Activated T-helper 9 cell treated with anti-CD3 and anti-CD28 coated beads, Interleukin-2, amount 50 U/mL, for 16 hours (primary cell): ENCODE measurements at places on chromosomes 16 and 17.

DNA sequence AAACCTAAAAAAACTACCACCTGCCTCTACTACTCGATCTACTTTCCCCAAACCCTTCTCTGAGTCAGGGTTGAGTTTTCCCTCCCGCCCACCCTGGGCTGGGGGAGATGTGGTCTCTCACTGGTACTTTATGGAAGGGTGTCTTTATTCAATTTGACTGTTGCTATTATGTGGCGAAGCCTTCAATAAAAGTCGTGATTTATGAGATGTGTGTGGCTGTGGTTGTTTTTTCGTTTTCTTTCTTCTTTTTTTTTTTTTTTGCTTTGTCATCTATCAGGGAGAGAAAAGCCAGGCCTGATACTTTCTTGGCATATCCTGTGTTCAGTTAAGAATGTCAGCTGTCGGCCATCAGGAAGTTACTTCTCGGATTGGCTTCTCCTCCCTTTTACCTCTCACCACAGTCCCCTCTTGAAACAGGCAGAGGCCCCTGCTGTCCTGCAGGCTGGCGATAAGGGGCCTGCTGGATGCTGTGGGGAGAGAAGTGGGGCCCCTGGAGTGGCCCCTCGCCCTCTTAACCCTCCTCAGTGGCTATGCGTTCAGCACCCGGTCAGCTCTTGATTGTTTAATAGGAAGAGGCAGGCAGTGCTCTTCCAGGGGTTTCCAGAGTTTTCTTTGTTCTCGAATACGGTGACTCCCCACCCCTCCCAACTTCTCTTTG, 123.0 kb downstream of the MSI2 start:
- DNase-seq: no peak

DNA sequence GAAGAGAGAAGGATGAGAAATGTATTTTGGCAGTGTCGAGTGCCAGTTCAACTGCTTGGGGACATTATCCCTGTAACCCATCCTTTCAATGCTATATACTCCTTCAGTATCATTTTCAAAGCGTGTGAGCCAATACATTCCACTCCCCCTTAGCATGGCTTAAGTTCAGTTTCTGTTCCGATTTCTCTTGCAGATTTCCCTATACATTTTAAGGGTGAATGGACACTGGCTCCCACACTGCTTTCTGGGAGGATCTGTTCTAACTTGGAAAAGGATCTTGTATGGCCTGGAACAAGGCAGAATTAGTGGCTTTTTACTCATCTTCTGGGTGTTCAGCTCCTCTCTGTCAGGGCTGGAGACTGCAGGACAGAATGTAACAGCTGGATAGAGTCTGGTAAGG, 333.8 kb downstream of the HAPSTR1 start:
- no peak for DNase-seq

GRCh38 chr17:78387977-78388941, 9.8 kb downstream of the PGS1 start:
- no peak for DNase-seq

GRCh38 chr17:79837888-79838521, 1.2 kb downstream of the CBX4 start:
- DNase-seq: no peak

- DNase-seq: no peak
Observed at GRCh38 chr17:48787828-48788227, 29.2 kb downstream of the TTLL6 start.

- DNase-seq: no peak
Observed at GRCh38 chr17:62119373-62119772, 54.3 kb upstream of the MED13 start.

DNA sequence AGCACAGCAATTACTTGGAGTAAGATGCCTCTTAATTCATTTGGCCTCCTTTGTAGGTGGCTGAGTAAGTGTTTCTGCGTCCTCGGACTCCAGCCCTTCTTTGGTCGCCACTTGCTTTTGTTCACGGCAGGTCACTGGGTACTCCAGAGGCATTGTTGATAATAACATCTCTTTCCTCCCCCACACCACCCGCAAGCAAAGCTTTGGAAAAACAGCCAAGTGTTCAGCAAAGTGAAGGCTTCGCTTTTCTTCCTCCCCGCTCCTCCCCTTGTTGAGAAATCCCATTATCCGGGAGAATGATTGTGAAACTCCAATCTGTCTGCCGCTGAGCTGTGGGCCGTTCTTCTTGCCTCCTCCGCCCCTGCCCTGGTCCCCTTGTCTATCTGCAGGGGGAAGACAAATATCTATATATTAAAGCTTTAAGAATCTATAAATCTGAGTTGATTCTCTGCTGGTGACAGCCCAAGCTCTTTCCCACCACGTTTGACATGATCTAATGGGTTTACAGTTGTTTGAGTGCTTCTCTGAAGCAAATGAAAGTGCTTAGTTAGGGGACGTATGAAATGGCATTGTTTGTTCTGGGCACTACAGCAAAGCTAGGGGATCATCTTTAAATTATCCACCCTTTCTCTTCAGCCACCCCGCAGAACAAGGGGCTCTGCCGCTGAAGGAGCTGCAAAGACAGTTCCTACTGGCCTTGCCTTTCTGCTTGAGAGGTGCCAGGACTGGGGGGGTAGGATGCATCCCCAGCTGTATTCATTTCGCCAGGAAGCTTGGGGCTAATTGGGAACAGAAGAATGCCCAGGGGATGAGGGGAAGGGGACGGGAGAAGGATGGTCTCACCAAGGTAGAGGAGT, 167.1 kb downstream of the CCDC182 start:
- no peak for DNase-seq

DNA sequence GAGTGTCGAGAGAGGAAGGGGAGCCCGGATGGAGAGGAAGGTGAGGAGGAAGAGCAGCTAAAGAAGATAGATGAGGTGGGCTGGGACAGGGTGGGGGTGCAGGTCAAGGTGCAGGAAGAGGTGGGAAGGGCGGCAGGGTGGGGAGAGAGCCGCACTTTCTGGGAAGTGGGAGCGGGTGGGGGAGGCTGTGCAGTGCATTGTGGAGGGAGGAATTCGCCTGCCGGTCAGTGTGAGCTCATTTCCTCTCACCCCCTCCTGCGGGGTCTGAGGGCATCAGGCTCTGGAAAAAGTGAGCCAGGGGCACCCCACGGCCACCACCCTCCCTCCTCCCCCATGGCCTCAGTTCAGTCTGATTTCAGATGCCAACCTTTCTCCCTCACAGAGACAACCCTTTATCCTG, 2.5 kb upstream of the ARHGAP23 start:
- DNase-seq: no peak

DNA sequence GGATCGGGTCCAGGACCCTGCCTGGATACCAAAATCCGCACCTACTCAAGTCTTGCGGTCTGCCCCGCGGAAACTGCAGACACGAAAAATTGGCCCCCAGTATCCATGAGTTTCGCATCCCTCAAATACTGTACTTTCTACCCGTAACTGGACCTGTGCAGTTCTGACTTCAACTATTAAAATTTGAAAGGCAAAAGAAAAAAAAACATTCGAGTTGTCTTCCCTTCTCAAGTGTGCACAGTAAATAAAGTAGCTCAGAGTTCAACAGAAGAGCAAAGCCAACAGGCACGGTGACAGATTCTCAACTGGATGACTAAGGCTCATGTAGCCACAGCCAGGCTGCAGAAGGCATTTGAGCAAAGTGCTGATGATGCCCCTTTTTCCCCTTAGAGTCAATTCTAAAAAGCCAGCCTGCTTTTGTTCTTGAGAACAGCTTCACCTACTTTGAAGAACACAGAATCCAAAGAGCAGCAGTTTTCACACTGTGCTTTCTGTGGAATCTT, 32.5 kb downstream of the MARF1 start:
- no peak for DNase-seq

GRCh38 chr17:9247401-9247938, 226.2 kb downstream of the NTN1 start:
- DNase-seq: no peak

GRCh38 chr16:88570691-88571092, 489 bp downstream of the ZC3H18 start:
- DNase-seq: peak; percentile 27

DNA sequence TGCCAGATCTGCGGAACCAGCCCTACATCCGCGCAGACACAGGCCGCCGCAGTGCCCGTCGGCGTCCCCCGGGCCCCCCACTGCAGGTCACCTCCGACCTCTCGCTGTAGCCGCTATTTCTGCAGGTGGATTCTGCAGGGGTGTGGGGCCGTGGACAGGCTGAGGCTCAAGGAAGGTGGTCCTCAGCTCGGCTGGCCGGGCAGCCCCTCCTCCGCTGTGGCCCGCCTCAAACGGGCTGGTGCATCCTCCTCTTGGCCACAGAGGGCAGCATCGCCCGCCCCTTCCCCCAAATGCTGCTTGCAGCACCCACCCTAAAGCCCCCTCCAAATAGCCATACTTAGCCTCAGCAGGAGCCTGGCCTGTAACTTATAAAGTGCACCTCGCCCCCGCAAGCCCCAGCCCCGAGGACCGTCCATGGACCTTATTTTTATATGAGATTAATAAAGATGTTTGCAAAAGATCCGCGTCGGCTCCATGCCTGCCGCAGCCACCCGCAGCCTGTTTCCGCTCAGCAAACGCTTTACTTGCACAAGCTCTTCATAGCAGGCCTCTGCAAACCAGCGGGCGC, 14.9 kb downstream of the SPATA32 start:
- no peak for DNase-seq

GRCh38 chr16:30186444-30186781, 3.0 kb downstream of the CORO1A start:
- no peak for DNase-seq

GRCh38 chr16:86452451-86452850, 57.9 kb upstream of the FOXF1 start:
- no peak for DNase-seq
